ENCODE measurements at places on chromosomes 11 and 22.

DNA sequence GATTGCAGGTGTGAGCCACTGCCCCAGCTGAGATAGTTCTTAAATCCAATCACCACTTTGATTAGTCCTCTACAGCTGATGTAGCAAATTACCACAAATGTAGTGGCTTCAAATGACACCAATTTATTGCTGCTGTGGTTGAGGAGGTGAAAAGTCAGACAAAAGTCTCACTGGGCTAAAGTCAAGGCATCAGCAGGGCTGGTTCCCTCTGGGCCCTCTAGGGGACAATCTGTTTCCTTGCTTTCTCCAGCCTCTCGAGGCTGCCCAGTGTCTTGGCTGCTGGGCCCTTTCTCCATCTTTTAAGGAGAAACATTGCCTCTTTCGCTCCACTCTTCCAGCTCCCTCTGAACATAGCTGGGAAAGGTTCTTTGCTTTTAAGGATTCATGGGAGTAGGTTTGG is 50.5 kb upstream of the SHANK2 start:
- DNase-seq, result no peak

DNA sequence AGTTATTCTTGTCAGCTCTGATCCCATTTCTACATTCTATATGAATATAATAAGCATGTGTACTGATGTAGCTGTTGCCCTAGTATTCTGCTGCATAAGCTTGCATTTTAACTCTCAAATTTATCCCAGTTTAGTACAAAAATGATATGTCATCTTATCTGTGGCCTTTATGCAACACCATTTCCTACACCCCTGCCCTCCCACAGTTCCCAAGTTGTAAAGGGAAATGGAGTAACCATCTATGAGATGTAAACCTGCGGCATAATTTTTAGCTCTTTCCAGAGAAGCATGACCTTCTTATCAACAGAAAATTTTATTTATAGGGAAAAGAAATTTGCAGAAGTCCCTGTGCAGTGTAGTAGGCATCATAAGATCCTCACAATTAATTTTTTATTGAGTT is 18.9 kb upstream of the CARD18 start:
- DNase-seq, result no peak

DNA sequence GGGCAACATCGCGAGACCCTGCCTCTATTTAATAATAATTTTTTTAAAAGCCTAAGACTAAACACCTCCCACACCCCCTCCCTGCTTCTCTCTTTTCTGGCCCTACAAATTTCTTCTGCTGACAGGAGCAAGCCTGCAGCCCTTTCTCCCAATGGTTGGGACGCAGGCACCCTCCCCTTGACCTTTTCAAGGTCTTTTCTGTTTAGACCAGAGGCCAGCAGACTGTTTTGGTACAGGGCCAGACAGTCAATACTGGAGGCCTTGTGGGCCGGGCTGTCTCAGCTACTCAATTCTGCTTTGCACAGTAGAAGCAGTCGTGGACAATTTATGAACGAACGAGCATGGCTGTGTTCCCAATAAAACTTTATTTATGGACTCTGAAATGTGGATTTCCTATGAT is 92.3 kb downstream of the SCN3B start:
- no peak for DNase-seq

- DNase-seq, result no peak
Observed at GRCh38 chr11:36361901-36362391, 65.9 kb downstream of the PRR5L start.

DNA sequence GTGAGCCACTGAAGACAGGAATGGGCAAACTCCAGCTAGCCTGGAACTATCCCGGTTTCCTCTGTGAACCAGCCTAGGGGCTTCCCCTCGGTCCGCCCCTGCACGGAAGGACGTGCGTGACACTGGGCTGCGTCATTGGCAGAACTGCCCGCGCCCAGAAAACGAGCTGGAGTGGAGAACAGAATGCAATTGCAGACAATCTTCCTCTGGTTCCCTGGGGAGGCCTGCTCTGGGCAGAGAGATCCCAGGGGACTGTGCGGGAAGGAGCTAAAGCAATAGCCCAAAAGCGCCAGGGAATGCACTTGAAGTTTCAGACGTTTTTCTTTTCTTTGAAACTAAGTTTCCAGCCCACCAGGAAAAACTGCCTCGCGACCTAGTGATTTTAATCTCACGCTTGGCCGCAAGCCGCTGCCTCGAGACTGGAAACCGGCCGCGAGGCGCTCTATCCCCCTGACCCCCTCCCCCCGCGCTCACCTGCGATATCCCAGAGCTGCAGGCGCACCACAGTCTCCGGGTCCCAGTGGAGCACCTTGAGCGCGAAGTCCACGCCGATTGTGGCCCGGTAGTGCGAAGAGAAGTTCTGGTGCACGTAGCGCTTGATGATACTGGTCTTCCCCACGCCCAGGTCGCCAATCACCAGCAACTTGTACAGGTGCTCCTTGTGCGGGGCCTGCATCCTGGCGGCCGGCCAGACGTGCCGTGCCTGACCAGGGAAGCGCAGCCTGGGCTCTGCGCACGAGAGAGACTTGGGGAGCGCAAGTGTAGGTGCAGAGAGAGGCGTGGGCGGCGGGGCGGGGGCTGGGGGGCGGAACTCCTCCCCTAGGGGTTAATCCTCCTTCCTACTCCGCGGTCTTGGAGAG is at the start of gene RAB38:
RAB38 (minus strand) TSS at position 735 of the 860 bp plus-strand sequence; CDS start at position 676, 59 bp downstream.
- DNase-seq, result no peak

DNA sequence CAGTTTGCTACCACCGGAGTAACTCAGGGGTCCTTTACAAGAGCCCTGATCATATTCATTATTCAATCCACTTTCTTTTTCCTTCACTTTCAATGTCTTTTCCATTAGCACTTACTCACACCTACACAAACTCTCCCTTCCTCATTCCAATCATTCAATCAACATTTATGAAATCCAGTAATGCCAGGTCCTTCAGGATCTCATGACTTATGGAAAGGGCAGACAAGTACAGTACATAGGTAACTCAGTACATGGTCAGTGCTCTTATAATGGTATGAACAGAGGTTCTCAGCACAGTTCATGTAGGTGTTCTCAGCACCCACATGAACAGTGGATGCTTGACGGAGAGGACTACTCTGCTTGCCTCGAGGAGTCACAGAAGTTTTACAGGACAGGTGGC is 106.6 kb downstream of the USP35 start:
- DNase-seq, result no peak

DNA sequence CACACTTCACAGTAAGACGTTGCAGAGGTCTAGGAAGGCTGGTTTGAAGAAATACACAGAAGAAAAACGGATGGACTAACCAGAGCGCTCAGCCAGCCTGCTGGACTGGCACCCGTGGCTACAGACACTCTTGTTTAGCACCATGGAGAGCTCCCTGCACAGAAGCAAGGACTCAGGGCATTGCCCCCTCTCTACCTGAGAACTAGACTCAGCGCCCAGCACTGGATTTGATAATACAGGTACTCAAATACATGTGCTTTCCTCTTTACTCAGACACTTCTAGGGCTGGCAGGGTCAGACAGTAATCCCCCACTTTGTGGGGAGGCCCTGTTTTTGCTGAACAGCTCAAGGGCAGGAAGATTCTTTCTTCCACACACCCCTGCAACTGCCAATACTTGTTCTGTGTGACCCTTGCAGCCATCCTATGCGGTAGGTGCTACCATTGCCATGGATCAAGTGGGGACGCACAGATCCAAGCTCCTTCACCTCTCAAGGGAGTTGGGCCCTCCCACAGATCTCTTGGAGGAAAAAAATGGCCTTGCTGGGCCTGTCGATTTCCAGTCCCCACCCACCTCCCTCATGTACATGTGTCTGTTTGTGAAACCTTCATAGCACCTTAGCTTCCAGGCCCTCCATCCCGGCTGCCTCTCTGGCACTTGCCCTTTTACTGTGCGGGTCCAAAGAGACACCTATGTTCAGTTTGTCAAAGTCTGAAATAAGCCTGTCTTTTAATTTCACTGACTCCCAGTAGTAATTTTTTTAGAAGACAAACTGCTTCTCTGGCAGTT is 5.1 kb upstream of the P2RX6 start:
- DNase-seq, result peak; percentile 11

GRCh38 chr11:101797335-101797734 is 117.5 kb upstream of the CEP126 start:
- no peak for DNase-seq

- DNase-seq, result no peak
Observed at GRCh38 chr22:25208743-25209505, 9.3 kb downstream of the CRYBB3 start.

GRCh38 chr11:106459135-106459534 is 381.7 kb downstream of the AASDHPPT start:
- DNase-seq, result no peak

GRCh38 chr11:74929431-74930363 is 19.2 kb downstream of the XRRA1 start:
- peak; percentile 46 for DNase-seq

- no peak for DNase-seq
Observed at GRCh38 chr11:133545199-133545803, 13.0 kb upstream of the OPCML start.

DNA sequence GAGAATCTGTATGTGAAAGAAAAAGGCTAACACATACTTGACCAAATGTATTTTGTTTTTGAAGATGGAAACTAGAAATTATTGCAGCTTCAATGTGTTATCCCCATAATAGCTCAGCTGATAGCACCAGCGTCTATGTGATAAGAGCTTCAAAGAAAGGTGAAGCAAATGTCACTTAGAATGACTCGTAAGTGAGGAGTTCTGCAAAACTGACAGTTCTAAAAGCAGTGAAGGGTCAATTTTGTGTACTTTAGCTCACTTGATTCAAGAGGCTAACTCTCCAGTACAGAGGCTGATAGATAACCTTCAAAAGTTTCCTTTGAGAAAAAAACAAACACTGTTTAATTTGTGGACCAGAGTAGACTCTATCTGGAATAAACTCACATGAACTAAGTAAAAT is 87.2 kb upstream of the CARD18 start:
- no peak for DNase-seq

DNA sequence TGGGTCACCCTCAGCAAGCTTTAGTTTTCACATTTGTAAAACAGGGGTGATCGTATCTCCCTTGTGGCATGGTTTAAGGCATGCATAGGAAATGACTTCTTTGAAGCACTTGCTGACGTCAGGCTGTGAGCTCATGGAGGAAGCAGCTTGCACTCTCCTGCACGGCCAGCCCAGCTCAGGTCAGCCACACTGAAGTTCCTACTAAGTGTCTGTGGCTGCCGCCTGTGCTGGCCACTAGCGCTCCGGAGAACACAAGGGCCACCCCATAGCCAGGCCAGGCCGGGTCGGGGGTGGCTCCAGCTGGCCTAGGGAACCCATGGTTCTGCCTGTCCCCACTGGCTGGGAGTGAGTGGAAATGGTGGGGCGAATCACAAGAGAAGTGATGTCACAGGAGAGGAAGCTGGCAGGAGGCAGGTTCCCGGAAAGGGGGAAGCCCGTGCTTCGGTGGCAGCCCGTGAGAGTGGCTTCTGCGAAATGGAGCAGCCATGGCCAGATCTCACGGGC is 28.2 kb downstream of the KCTD17 start:
- DNase-seq, result peak; percentile 89

- DNase-seq, result no peak
Observed at GRCh38 chr11:9771071-9771511, 107.2 kb downstream of the SWAP70 start.

DNA sequence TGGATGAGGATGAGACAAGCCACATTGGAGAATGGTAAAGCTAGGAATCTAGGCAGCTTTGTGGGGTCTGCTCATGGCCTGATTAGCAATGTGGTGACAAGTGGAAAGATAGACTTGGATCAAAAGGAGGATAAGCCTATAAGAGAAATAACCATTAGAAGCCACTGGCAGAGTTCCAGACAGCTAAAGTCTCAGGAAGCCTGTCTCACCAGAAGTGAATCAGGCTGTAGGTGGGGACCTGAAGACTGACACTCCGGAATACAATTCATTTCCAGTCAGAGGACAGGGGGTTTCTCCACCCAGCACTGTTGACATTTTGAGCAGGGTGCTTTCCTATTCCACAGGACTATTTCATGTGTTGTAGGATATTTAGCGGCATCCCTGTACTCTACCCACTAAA is 129.7 kb downstream of the ARHGAP42 start:
- DNase-seq, result no peak

- peak; percentile 11 for DNase-seq
Observed at GRCh38 chr11:36509201-36509639, 852 bp downstream of the TRAF6 start.

DNA sequence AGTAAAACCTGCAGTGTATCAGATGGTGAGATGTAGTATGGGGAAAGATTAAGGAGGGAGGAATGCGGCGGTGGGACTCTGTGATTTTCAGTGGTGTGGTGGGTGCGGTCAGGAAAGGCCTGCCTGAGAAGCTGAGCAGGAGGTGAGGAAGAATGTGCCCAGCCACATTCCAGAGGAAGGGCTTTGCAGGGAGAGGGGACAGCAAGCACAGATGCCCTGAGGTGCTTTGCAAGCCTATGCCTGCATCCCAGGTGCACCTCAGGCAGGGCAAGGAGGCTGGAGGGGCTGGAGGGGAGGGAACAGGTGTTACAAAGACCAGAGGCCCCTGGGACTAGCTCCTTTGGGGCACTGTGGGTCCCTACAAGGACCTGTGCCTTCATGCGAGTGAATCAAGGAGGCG is 42.1 kb downstream of the MYO7A start:
- DNase-seq, result no peak

Measured in stimulated activated naive CD4-positive, alpha-beta T cell (primary cell).